ENCODE measurements at places on chromosomes 7 and 10. TPM values are rescaled to one million over a fixed set of nuclear protein-coding genes. Genes with fewer than 3 reads are reported as not detected.

DNA sequence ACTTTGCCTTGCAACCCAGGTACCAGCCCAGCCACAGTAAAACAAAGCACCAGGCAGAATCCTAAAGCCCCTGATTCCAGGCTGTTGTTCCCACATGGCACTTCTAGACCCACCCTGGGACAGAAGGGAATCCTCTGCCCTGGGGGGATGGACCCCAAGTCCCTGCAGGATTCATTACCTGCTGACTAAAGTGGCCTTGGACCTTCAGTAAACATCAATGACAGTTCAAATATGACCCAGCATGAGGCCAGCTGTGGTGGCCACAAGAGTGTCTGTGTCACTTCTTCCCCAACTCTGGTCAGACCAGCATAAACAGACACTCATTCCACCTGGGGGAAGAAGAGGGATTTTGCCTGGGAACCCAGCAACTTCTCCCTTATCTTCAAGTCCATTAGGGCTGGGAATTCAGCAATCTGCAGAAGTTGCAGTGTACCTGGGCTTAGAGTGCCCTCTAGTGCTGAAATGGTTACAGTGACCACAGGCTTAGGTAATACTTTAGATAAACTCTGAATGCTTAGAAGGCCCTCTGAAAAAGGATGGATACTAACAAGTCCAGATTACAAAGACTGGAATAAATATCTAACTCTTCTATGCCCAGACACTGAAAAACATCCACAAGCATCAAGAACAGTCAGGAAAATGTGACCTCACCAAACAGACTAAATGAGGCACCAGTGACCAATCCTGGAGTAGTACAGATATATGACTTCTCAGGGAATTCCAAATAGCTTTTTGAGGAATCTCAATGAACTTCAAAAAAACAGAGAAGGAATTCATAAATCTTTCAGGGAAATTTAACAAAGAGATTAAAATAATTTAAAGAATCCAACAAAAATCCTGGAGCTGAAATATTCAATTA, 108.5 kb upstream of the TMEM168 start:
- DNase-seq, result peak; percentile 72

DNA sequence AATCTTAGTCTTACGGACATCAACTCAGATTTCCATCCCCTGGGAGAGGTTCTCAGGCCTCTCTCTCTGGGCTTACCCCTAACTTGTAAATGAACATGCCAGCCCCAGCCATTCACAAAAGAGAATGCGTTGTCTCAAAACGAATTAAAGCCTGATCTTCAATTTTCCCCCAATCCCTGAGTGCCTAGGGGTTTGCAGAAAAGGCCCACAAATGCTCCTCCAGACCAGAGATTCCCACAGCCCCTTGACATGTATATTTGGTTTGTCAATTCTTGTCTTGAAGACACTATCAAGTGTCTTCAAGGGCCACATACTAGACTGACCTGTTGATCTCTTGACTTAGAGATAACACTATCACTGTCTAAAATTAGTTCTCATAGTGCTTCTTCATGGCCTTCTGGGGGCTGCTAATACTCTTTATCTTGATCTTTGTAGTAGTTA, 11.9 kb upstream of the HOXA13 start:
- no peak for DNase-seq

GRCh38 chr10:28190196-28190595, 112.7 kb downstream of the MPP7 start:
- no peak for DNase-seq

IFIT1B gene
- total RNA-seq, result not detected

DNA sequence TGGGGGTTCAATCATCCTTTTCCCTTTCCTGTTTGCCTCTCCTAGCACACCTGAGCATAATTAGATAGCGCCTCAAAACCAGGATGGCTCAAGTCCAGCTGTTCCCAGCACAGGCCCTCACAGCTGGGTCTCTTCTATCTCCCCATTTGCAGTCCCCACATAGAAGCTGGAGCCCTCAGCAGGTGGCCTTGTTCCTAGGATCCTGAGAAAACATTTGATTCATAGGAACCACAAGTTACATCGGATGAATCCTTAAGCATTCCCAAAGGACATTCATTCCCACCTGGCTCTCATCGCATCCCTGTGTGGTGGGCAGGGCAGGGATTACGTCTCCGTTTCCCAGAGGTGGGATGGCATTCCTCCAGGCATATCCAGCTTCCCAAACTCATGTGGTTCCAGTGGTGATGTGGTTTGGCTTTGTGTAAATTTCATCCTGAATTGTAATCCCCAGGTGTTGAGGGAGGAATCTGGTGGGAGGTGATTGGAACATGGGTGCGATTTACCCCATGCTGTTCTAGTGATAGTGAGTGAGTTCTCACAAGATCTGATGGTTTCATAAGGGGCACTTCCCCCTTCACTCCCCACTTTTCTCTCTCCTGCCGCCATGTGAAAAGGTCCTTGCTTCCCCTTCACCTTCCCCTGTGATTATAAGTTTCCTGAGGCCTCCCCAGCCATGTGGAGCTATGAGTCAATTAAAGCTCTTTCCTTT, 49.8 kb upstream of the LEP start:
- DNase-seq, result no peak

DNA sequence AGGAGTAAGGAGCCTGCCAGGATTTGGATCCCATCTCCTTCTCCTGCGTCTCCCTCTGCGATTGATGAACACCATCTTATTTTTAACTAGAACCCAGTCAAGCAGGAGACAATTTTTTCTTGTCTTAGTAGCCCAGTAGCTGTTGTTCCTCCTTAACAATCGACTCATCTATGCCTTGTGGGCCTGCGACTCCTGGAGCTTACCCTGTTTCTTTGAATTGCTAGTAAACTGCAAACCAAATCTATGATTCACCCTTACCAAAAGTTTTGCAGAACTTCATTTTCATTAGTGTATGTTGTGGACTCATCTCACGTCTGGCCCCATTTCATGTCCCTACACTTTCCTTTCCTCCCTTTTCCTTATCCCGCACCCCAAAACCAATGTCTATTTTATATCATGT, 37.7 kb downstream of the TRIL start:
- peak; percentile 72 for DNase-seq

SFTPD gene
- not detected for total RNA-seq

IL6 gene
- total RNA-seq, result 18.7 TPM

SAP25 gene
- total RNA-seq, result not detected
